ENCODE measurements at places on chromosomes 2 and 18.

DNA sequence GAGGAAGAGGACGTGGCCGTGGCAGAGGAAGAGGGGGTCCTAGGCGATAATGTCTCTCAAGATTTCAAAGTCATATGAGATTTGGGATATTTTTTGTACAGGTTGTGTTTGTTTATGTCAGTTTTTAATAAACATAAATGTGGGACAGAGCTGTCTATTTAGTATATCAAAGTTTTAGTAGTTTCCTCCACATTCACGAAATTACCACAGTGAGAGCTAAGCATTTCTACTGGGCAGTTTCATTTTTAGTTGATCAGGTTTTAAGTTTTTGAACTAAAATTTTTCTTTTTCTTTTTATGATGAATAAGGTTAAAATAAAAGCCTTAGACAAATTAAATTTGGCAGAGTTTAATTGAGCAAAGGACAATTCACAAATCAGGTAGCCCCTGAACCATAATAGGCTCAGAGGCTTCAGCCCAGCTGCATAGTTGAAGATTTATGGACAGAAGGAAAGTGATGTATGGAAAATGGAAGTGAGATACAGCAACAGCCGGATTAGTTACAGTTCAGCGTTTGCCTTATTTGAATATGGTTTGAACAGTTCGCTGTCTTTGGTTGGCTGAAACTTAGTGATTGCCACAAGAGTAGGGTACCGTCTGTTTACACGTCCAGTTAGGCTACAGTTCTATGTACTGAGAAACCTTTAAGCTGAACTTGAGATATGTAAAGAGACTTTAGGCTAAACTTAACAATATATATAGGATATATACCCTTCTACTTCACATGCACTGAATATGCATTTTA lies 17.1 kb downstream of the SNRPD1 start:
- no peak for DNase-seq

GRCh38 chr18:13369756-13370510 lies 151.4 kb downstream of the LDLRAD4 start:
- no peak for DNase-seq

DNA sequence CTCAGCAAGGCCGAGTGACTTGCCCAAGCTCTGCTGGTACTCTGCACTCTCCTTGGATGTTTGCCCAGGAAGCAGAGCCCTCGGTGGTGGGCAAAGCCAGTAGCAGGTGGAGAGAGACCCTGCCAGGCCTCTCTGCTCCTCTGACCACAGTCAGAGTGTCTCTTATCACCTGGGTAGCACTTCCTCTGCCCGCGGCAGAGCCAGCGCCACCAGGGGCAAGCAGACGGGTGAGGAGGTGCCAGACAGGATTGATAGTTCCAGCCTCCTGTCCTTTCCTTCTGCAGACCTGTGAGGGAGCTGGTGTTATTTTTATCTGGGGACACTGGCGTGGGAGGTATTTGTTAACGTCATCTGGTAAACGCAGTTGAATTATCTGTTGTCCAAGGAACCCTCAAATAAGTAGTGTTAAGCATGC lies 152.9 kb downstream of the SMAD7 start:
- DNase-seq: no peak

- no peak for DNase-seq
Measured at GRCh38 chr2:224751996-224752698, 36.0 kb upstream of the CCDC195 start.

GRCh38 chr2:105744091-105744908 lies 412 bp upstream of the NCK2 start:
- peak; percentile 23 for DNase-seq

DNA sequence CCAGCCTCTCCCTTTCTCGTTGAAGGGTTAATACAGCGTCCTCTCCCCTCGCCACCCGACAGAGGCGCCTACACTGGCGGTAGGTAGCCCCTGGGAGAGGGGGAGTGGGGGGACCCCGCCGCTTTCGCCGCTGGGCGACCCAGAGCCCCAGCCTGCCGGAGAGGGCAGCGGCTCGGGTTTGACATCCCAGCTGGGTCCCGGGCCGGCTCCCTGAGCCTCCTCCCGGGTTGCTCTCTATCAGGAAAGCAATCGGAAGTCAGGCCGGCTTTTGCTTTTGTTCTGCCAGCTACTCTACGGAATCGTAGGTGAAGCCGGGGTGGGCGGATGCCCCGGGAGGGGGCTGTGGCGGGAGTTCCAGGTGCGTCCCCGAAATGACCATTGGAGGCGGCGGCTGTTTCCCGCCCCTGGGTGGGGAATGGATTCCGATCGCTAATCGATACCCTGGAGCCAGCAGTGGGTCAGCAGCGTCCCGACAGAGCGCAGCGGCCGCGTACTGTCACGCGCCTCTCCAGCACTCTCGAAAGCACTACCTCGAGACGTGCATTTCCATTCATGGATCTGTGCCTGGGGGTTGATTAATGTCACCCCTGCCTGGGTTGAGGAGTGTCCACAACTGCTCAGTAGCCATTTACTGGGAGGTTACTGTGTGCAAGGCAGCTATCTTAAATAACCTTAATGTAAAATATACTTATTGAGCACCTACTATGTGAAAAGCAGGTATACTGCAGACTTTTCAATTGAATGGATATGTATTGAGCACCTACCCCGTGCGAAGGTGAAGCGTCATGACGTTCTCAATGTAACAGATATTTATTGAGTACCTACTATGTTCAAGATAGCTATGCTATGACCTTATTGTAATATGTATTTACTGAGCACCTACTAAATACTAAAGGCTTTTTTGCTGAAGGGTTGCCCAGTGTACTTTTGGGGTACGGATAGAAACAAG lies 1.1 kb downstream of the MAPK4 start:
- no peak for DNase-seq

GRCh38 chr2:196994764-196995163 lies 68.3 kb upstream of the PGAP1 start:
- no peak for DNase-seq

DNA sequence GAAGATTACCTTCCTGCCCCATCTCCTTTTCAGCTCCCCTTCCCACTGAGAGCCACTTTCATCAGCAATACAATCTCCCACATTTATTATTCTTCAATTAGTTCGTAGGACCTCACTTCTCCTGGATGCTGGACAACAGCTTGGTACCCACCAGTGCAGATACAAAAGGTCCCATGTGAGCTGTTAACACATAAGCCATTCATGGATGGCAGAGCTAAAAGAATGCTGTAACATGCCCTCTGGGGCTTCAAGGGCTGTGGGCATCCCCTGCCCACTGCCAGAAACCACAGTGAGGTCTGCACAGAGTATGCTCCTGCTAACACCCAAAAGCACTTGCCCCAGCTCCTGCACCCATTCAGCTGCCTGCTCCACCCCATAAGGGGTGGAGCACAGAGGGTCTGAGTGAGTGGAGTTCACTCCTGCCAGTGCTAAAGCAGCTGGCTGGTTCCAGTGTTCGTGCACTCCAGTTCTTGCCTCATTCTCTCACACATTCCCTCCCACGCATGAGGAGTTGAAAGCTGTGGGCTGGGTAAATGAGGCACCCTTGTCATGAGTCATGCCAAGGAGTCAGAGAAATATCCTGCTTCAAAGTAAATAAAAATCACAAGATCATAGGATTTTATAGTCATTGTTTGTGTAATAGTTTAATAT lies 305.9 kb upstream of the TMEFF2 start:
- no peak for DNase-seq

DNA sequence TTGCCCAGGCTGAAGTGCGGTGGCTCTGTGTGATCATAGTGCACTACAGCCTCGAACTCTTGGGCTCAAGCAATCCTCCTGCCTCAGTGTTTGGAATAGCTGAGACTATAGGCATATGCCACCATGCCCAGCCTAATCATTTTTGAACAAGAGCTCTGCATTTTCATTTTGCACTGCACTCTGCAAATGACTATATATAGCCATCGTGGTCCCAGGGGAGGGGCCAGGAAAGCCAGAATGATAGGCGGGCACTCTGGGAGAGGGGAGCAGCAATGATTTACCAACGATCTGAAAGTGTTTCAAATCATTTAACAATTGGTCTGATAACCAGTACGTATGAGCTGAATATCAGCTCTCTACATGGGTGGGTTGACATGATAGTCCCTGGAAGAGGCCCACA lies 22.3 kb upstream of the ST3GAL5 start:
- DNase-seq: no peak

DNA sequence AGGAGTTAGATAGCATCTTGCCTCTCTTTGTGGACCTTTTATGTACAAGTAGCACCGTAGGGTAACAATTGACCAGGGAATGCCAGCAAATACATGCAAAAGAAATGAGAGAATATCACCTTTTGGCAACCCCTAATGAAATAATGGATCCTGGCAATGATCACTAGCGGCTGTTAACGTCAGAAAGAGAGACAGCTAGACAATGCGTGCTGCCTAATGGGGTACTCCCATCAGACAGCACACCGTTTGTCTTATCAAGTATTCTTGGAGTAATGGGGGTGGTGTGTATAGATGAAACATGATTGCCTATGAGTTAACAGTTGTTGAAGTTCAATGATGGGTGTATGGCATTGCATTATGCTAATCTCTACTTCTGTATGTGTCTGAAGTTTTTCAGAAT lies 1.6 kb downstream of the ELAC1 start:
- no peak for DNase-seq

DNA sequence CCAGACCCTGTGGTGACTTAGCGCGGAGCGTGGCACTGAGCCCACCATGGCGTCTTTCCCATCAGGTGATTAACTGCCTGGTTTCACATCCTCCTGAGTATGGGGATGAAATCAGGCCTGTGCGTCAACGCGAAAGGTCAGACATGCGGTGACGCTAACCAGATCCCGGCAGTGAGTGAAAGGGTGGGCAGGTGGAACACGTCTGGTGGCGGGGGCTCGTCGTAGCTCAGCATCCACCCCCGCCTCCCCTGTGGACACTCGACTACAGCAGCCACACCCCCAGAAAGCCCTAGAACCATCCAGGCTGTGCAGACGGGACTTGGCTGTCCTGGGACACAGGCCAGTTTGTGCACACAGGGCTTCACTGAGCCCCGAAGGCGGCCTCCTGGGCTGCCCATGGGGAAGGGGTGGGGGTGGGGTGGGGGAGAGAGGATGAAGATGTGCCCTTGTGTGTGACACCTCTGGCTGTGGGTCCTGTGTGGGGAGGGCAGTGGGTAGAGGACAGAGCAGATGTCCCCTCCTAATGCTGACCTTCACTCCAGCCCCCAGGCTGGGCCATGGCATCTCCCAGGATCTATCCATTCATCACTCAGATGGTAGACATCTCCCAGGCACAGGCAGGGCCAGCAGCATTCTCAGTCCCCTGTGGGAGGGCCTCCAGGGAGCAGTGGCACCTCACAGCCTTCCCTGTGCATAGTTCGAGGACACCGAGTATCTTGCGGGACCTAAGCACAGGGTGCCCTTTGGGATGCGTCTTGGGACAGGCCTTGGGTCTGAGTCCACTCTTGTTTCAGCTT lies 27.5 kb downstream of the RAMP1 start:
- no peak for DNase-seq

DNA sequence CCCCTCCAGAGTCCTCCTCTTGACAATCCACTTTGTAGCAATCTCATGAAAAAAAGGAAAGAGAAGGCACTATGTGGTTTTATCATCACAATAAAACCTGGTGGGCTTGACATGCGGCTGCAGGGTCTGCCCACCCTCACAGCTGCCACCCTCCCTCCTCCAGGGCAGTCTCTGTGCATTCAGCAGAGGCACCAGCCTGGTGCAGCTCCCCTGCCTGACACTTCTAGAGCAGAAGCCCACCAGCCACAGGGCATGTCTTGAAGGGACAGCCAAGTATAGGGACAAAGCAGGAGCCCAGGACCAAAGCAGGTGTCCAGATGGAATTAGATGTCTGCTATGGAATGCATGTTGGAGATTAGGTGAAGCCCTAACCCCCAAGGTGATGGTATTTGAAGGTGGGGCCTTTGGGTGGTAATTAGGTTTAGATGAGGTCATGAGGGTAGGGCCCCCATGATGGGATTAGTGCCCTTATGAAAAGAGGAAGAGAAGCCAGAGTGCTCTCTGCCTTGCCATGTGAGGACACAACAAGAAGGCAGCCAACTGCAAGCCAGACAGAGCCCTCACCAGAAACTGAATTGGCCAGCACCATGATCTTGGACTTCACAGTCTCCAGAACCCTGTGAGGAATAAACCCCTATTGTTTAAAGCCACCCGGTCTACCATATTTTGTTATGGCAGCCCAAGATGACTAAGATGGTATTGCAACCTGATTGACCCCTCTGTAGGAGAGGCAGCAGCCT lies 86.9 kb downstream of the MCFD2 start:
- DNase-seq: no peak

GRCh38 chr2:79977792-79978191 lies 326.8 kb downstream of the LRRTM1 start:
- no peak for DNase-seq

- DNase-seq: no peak
Measured at GRCh38 chr2:64273524-64274398, 129.5 kb upstream of the PELI1 start.

DNA sequence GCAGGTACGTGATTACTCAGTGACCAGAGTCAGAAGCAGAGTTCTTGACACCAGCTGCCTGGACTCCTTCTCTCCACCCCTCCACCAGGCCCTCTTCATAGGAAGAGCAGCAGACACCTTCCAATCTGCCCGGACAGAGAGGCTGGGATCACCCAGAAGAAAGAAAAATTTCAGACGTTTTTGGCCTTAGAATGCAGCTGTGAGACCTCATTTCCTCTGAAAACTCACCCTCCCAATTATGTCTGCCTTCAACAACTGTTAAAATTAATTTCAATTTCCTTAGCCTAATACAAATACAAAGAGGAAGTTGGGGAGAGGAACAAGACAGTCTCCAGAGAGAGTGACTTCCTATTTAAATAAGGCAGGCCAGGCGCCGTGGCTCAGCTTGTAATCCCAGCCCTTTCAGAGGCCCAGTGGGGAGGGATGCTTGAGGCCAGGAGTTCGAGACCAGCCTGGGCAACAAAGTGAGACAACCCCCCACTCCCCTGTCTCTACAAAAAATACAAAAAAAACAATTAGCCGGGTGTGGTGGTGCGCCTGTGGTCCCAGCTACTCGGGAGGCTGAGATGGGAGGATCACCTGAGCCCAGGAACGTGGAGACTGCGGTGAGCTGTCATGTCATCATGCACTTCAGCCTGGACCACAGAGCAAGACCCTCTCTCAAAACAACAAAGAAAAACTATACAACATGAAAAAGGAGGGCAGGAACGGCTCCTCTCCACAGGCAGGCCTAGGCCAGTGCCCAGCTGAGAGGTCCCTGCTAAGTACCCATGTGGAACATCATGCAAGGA lies 1.6 kb downstream of the SLC66A2 start:
- DNase-seq: no peak

GRCh38 chr2:172806493-172806892 lies 70.8 kb downstream of the RAPGEF4 start:
- DNase-seq: peak; percentile 41

GRCh38 chr2:15584767-15585469 lies 6.8 kb upstream of the DDX1 start:
- DNase-seq: no peak

GRCh38 chr2:165081276-165081675 lies 122.6 kb downstream of the SCN3A start:
- no peak for DNase-seq
